Activated naive CD4-positive, alpha-beta T cell (primary cell): ENCODE measurements at places on chromosomes 1 and 21.

GRCh38 chr1:170840371-170840770 lies 95.0 kb upstream of the MROH9 start:
- no peak for DNase-seq

GRCh38 chr1:161198897-161199431 lies at the start of gene ADAMTS4:
TSS of gene ADAMTS4 (minus strand) at chr1:161199054. CDS start at chr1:161198627, 427 bp downstream.
- DNase-seq, result no peak

- DNase-seq, result no peak
These were observed 625.2 kb downstream of the SMYD3 start for GRCh38 chr1:245881767-245882391.

DNA sequence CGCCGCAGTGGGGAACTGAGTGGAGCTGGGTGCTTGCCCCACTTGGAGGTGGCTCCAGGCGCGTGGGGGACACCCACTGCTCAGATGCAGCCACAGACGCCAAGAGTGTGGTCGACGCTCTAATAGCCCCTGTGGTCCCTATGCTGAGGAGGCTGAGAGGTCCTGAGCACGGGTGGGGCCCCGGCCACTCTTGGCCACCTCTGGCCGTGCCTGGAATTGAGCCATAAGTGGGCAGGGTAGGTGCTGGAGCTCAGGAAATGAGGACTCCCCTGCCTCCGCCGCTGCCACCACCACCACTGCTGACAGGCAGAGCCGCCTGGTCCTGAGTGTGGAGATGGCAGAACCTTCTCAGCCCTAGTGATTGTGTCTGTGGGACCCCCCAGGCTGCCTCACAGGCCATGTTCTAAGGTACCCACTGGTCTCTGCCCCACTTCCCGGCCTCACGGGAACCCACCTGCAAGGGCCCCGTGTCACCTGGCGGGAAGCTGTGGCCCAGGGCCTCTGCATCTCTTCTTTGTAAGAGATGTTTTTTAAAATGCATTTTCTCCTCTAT lies 34.6 kb upstream of the DIP2A start:
- no peak for DNase-seq

DNA sequence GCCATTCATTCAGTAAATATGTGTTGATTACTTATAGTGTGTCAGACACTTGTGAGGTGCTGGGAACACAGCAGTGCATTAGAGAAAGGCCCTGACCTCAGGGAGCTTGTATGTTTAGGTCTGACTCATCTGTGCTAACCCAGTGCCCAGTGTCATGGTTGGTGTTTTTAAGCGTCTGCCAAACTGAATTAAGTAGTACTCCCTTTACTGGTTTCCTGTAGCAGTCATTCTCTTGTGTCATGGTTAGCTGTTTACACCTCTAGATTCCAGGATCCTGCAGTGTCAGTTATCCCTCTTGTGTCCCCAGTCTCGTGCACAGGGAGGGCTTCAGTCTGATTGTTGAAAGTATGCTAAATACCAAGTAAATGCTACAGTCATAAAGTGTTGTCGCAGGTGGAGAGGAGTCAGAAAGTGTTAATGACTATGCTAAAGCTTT lies 14.2 kb downstream of the UCK2 start:
- DNase-seq, result no peak

- DNase-seq, result no peak
These were observed 605.8 kb upstream of the ADAMTS5 start for GRCh38 chr21:27572696-27573095.

DNA sequence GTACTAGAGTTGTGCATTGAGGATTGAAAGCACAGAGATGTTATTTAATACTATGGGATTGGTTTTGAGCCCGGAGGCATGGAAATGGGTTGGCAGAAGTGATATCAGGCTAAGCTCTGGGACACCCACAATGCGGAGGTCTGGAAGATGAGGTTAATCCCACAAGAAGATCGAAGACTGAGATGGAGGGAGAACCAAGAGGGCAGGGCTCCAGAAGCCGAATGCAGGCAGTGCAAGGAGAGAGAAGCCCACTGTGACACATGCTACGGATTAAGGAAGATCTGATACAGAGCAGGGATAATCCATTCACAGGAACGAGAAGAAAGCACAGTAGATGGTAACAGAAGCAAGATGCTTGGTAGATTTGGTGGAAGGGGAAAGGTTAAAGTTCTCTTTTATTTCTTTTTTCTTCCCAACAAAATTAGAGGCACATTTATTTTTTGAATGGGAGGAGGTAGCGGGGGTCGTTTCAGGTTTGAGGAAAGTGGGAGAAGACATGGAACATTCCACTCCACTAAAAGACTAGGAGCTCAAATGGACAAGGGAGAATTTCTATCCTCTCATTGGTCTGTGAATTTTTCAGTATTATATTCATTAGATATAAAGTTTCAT lies 113.2 kb downstream of the NCAM2 start:
- DNase-seq, result no peak

DNA sequence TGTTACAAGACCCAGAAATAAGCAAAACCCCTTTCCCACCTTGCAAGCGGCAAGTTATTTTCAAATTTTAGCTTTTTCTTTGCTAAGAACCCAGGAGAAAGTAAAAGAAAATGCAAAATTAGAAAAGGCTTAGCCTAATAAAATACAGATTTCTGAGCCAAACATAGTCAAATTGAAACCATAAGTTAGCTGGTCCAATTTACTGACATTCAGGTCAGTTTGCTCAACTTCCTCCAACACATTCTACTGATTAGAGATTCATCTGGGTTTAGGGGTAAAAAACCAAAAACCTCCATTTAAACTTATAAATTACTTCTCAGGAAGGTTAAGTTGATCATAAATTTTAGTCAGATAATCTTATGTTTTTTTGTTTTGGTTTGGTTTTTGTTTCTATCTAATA lies 701.8 kb upstream of the CXADR start:
- no peak for DNase-seq

GRCh38 chr1:21012937-21013336 lies 163.8 kb downstream of the EIF4G3 start:
- no peak for DNase-seq

DNA sequence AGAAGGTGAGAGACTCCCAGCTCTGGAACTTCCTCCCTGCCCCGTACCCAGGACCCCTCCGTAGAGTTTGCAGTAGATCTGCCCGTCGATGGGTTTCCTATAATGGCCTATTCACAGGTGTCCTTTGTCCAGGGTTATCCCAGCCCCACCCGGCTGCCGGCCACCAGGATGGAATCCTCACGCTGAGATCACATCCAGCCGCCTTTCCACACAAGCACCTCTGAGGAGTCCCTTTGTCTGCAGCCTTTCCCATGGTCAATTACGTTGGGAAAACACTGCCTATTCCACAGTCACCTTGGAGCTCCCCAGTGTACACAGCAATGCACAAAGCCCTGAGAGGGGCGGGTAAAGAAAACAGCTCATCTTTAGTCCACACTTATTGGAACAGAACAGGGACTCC lies 190.0 kb upstream of the EDN2 start:
- no peak for DNase-seq

GRCh38 chr1:41418857-41419583 lies 57.8 kb downstream of the FOXO6 start:
- DNase-seq, result no peak

DNA sequence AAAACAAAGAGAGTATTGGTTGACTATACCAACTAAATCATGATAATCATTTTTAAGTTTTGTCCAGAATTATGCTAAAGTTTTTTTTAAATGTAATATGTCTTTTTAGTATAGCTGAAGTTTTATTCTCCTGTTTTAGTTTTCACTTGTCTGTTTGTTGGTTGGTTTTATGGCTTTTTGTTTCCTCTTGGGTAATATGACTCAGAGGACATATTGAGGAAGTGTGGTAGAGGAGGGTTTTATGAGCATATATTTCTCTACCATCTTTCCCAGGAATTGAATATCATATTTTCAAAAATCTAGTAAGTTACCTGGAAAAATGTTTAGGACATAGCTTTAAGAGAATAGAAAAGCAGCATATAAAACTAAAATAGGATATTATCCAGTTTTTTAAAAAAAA lies 68.6 kb upstream of the MCOLN3 start:
- no peak for DNase-seq

DNA sequence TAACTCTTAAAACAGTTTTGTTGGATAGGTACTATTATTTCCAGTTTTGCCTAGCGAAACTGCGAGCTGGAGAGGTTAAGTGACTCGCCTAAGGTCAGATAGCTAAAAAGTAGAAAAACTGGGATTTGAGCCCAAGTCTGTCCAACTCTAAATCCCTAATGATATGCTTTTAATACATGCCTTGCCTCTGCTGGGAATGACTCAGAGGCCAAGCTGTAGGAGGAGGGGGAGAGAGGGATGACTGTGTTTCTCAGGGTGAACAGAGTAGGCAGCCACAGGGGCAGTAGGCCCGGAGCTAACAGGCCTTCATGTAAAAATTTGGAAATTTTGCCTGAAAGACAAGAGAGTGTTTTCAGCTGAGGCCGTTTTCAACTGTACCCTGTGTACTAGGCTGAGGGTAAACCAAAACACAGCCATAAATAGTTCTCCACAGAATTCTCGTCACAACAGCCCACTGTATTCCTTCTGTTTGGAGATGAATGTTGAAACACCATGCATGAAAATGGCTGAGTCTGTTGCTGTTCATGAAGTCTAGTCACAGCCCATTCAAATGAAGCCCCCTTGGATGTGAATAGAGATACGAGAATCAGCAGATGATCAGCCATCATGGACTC lies 107.5 kb upstream of the HOOK1 start:
- no peak for DNase-seq

DNA sequence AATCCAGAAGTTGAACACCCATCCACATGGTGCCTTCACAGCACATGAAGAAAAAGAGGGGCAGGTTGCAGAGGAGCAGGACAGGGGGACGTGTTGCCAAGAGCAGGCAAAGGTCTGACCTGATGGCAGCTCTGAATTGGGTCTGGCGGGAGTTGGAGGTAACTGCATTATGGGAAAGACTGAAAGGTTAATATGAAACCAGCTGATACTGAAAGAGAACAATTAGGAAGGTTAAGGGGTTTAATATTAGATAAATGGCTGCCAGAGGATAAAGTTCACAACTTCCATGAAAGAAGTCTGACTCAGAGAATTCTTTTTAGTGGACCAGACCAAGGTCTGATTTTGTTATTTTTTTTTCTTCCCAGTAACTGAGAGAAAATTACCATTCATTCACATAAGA lies 76.1 kb downstream of the CD58 start:
- no peak for DNase-seq

DNA sequence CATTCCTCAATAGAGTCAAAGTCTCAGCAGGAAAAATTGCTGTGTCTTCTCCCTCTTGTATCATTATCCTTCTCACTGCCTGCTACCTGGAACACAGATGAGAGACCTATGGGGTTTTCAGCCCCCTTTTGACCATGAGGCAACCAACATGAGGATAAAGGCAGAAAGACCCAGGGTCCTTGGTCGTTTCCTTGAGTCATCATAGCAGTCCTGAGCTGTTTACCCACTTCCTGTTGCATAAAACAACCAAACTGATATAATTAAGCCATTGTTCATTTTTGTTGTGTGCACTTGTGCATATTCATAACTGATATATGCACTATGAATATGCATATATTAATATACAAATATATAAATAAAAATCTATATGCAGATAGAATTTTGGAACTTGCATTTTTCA lies 188.3 kb upstream of the MAP1LC3C start:
- no peak for DNase-seq

DNA sequence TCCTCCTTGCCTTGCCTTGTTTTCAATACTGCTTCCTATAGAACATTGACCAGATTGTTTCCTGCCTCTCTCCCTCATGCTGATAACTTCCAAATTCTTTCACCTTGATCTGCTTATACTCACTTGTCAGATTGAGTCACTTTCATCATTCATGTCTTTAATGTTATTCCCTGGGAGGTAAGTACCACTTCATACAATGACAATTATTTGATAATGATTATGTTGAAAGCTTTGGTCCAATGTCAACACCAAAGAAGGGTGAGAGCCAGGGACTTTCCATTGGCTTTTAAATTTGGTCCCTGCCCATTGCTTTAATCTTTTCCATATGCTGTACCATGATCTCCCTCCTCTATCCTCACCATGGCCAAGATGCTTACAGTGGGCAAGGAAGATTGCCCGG lies 137.4 kb downstream of the SYT2 start:
- DNase-seq, result no peak

GRCh38 chr1:234713859-234714258 lies 103.9 kb upstream of the IRF2BP2 start:
- DNase-seq, result no peak

GRCh38 chr1:117239467-117239866 lies 28.7 kb upstream of the VTCN1 start:
- no peak for DNase-seq

DNA sequence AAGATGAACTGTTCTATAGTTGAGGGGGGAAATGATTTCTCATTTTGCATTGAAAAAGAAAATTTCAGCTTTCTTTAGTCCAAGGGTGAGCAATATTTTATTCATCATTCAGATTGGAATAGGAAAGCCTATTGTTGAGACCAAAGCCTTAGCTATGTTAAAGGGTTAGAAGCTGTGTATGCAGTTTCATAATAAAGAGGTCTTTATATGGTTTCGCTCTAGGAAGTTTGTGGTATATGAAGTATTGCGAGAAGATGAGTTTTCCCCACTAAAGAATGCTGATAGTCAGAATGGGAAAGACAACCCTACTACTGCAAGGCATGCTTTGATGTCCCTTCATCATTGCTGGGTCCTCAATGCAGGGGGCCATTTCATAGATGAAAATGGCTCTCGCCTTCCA lies 28.6 kb downstream of the UAP1 start:
- no peak for DNase-seq

DNA sequence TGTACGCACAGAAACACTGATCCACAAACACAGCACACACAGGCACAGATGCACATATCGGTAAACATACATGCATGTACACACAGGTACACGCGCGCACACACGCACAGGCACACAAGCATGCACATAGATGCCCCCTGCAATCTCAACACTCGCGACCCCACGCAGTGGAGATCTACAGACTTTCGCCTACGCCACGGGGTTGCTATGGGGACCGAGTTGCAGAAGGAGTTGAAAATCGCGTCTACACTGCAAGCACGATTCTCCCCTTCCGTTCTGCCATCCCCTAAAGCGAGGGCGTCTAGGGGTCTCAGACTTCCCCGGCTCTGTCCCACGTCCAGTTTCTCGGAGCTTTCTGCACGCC lies 826 bp downstream of the TRIM17 start:
- DNase-seq, result no peak

DNA sequence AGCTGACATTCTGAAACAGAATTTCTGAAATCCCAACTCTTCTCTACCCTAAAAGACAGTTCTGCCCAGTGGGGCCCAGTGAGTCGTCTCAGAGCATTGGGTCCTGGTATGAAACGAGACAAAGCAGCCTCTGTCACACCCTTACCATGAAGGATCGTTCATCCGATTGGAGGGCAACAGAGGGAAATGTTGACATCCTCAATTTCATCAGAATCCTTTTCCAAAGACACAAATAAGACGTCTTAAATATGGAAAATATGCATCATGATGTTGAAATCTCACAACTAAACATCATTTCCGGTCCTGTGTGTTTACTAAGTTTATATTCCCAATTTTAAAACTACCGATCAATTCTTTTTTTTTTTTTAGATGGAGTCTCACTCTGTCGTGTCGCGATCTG lies 112.1 kb upstream of the SLC45A1 start:
- DNase-seq, result no peak
